Activated CD4-positive, alpha-beta T cell treated with anti-CD3 and anti-CD28 coated beads, Interleukin-2, amount 50 U/mL, for 16 hours (primary cell): ENCODE measurements at places on chromosomes 3 and 15.

DNA sequence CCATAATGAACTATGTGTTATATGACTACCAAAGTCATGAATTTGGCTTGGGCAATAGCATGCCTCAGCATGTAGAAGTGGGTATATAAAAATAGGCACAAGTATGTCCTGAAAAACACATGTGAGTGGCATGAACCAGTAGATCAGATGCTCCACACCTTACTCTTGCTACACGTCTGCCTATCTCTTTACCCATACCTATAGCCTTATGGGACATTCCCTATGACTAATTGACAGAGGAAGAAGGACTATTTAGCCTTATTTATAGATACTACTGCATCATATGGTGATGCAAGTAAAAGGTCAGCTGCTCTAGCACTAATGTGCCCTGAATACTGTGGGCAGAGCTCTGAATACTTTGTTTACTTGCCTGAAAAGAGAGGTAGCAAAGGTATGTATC, 81.0 kb upstream of the ZPLD1 start:
- DNase-seq, result no peak

DNA sequence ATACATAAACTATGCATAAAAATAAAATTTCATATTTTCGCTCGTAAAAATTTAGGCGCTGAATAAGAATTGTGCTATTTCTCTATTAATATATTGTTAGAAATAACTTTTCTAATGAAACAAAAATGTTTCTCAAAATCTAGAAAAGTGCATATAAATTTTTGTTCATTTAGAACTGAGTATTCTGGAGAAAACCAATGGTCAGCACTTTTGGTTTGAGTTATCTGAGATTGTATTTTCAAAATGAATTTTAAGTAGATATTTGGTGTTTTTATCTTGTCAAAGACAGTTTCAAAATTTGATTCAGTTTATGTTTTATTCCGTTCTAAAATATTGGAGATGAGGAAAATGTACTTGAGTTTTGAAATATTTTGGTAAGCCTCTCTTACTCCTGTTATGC, 13.9 kb downstream of the MYNN start:
- DNase-seq, result no peak

DNA sequence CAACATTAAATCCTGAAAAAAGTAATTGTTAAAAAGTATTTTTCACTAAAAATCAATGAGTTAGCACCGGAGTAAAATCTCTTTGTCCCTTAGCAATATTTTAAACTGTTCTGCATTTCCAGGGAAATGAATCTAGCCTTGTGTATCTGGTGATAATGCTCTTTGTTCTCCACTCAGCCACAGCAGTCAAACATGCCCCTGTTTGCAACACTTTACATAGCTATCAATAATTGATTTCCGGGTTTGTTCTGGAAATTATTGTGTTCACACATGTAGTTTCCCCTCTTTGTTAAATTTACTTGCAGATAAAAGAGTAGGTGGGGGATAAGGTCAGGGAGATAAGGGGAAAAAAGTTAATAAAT, 3.6 kb upstream of the A4GNT start:
- no peak for DNase-seq

GRCh38 chr15:54772663-54773062, 424.1 kb downstream of the RSL24D1 start:
- no peak for DNase-seq

GRCh38 chr15:60130821-60131220, 126.7 kb downstream of the FOXB1 start:
- no peak for DNase-seq

GRCh38 chr3:72344236-72344635, 504.0 kb downstream of the SHQ1 start:
- DNase-seq, result no peak

DNA sequence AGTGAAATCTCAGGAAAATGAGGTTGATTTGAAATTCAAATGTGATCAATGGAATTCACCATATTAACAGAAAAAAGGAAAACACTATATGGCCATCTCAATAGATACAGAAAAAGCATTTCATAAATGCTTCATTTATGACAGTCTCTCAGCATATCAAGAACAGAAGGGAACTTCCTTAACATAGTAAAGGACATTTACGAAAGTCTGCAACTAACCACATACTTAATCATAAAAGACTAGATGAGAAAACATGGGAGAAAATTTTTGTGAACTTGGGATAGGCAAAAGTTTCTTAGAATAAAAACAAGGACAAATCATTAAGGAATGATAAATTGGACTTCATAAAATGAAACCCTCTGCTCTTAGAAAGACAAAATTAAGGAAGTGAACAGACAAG, 24.7 kb upstream of the TIPARP start:
- DNase-seq, result no peak

DNA sequence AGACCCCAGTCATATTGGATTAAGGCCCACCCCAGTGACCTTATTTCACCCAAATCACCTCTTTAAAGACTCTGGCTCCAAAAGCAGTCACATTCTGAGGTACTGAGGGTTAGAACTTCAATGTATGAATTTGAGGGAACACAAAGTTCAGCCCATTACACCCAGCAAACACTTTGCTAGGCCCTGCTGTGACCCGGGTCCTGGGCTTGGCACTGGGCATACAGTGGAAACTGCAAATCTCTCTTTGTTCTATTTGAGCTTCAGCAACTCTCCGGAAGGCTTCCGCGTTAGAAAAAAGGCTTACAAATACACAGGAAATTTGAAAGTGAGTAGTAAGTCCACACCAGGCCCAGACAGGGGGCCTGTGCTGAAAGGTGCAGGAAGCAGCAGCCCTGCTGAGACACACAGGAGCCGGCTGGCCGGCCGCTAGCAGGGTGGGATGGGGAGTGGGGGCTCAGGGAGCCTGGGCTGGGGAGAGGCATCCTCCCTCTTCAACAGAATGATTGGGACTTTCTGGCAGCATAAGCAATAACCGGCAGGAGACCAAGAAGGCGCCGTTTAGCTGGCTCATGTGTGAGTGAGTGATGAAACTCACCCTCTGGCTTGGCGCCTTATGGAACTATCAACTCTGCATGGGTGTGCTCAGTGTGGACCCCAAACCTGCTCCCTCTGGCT, 13.0 kb downstream of the LIPC start:
- DNase-seq, result no peak

GRCh38 chr15:62377736-62378480, 212.8 kb upstream of the C2CD4B start:
- DNase-seq, result no peak

DNA sequence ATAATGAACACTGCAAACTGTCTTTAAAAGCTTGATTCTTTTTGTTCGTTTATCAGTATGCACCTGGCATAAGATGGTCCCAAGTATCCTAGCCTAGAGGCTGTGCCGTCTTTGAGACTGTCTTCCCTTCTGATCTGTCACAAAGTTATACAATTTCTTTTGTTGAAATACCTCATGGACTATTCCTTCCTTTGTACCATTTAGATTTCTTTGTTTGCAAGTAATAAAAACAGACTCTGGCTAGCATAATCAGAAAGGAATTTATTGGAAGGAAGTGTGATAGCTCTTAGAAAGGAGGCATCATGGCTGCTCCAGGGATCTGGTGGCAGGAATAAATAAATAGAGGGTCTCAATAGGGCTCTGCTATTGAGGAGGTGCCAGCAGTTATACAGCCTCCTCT, 280.4 kb downstream of the SLC9A9 start:
- DNase-seq, result no peak

DNA sequence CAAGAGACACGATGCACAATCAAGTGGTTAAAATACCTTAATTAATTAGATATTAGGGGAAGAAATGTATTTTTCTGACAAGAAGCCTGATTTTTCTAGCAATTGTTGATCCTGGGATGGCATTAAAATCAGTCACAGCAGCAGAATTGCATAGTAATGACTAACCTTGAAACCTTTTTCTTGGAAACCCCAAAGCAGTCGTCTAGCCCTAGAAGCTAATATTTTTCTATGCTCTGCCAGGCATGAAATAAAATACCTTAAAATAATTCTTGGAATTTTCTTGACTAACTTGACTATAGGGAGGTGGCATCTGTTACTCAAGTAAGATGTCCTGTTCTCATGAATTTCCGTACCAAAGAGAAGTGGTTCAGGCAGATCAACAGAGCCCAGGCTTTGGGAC, 204.1 kb downstream of the THRB start:
- no peak for DNase-seq

DNA sequence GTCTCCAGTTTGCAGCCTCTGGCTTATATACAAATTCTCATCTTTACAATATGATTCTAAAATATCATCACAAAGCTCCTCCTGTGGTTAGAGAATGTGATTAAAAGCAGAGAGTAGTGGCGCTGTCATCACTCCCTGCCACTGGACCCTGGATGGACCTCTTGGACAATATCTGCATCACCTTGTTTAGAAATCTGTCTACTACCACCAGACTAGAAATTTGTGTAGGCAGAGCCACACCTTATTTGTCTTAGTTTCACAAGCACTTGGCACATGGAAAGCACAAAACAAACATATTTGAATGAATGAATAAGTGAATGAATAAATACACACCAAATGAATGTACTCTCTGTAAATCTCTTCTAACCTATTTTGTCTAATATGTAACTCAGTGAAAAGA, 68.1 kb downstream of the IMPG2 start:
- DNase-seq, result no peak

DNA sequence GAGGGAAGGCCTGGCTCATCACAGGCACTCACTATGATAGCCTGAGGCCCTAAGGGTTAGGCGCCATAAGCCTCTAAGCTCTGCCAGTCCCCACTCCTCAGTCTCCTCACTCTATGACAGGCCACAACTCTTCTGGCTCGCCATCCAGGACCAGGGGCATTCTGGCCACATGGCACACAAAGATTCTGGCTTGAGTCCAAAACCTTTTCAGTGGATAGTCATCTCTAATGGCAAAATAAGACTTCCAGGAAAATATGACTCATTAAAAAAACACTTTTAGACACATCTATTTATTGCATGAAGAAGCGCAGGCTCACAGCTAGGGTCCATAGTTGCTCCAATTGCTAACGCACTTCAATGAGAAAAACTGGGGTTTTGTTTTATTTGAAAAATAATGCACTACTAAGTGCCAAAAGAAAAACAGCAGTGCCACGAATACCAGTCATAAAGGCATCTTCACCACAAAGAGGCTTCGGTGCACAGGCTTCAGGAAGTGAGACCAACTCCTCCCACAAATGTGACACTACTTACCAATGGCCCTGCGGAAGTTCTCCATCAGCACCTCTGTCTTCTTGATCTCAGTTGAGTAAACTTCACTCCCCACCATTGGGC, 11.1 kb downstream of the RUVBL1 start:
- DNase-seq, result peak; percentile 83

DNA sequence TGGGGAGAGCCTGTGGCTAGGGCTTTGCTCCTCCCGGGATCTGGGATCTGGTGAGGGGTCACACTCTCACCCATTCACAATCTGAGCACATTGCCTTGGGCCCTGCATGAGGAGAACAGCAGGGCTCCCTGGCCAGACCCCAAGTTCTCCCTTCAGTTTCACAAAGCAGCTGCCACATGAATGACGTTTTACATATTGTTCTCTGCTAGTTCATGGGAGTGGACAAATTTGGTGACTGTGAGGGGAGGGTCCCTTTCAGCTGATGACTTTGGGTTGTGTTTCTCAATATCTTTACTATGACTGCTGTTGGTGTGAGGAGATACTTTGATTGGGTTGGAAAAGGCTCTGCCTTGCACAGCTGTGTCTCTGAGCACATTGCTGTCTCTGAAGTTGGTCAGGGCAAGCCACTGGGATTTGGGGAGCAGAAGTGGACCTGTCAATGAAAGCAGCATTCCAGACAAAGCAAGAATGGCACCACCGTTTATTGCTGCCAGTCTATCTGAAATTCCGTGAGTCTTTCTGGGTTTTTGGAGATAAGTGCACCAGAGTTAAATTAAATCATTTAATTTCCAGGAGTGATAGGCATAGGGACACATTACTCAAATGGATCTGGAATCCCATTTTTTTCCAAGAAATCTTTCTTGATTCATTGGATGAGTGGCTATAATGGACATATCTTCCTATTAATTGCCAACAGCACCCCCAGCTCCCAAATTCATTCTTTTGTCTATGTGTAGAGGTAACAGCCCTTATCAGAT, 10.3 kb downstream of the TIMP4 start:
- no peak for DNase-seq

GRCh38 chr3:24945563-24945962, 450.9 kb upstream of the THRB start:
- DNase-seq, result no peak

- no peak for DNase-seq
Measured at GRCh38 chr15:90592131-90592881, 62.6 kb downstream of the CRTC3 start.

- DNase-seq, result no peak
Measured at GRCh38 chr15:40911141-40911540, 16.9 kb downstream of the VPS18 start.

DNA sequence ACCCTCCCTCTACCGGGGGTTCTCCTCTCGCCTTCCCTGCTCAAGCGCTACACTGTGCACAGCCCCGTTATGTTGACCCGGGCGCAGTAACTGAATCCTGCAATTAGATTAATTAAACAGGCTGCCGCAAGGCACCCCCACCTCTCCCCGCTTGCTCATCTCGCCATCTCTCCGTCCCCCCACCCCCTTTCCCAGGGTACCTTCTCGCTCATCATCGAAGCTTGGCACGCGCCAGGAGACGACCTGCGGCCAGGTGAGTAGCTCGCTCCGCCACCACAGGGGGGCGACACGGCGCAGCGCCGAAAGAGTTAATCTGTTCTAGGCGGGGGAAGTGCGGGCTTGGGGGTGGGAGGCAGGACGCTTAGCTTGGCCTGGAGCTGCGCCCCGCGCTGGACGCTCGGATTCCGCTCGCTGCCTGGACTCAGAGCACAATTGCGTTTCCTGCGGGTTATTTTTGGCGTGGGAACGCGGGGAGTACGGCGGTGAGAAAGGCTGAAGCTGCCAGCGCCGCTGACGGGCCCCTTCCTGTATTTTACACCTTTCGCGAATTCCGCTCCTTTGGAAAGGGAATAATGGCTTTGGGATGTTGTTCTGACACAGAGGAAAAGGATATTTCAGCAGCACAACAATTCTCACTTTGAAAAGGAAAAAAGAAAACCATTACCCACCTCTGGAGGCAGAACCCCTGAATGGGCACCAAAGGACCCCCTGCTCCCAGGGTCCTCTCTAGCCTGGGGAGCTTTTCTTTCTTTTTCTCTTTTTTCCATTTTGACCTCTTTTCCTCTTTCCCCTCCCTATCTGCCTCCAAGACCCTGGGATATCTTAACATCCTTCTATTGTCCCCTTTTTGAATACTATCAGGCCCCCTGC, 1.5 kb downstream of the DLL4 start:
- peak; percentile 67 for DNase-seq

DNA sequence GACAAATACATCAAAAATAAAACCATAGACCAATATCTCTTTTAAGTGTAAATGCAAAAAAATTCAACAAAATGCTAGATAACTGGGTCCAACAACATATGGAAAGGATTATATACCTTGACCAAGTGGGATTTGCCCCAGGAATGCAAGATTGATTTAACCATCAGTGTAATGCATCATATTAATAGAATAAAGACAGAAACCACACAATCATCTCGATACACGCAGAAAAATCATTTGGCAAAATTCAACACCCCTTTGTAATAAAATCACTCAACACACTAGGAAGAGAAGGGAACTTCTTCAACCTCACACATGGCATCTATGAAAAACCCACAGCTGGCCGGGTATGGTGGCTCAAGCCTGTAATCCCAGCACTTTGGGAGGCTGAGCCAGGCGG, 19.5 kb downstream of the GREM1 start:
- DNase-seq, result no peak
